Brain microvascular endothelial cell (primary cell): ENCODE measurements at places on chromosomes 6 and 20.

GRCh38 chr6:96900873-96901272, 3.2 kb upstream of the NDUFAF4 start:
- no peak for DNase-seq

GRCh38 chr20:63123331-63123741, 92.6 kb downstream of the YTHDF1 start:
- no peak for DNase-seq

GRCh38 chr20:4154958-4155411, 139.6 kb upstream of the RNF24 start:
- no peak for DNase-seq

DNA sequence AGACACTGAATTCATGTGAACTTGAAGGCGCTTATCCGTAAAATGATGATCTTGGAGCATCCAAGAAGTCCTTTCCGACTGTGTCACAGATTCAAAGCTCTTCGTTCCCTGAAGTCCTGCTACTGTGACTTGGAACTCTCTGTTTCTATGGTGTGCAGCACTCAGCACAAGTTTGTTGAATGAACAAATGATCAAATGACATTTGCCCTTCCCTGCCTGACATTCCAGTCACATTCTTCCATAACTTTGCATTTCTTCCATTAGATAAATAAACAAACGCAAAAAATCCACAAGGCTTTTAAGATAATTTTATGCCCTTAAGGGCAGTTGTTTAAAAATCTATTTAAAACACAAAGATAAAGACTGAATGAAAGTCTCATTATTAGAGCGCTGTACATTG, 39.9 kb downstream of the SGK1 start:
- no peak for DNase-seq

- DNase-seq = no peak
These were observed 9.9 kb upstream of the KIF25 start for GRCh38 chr6:167987396-167988153.

DNA sequence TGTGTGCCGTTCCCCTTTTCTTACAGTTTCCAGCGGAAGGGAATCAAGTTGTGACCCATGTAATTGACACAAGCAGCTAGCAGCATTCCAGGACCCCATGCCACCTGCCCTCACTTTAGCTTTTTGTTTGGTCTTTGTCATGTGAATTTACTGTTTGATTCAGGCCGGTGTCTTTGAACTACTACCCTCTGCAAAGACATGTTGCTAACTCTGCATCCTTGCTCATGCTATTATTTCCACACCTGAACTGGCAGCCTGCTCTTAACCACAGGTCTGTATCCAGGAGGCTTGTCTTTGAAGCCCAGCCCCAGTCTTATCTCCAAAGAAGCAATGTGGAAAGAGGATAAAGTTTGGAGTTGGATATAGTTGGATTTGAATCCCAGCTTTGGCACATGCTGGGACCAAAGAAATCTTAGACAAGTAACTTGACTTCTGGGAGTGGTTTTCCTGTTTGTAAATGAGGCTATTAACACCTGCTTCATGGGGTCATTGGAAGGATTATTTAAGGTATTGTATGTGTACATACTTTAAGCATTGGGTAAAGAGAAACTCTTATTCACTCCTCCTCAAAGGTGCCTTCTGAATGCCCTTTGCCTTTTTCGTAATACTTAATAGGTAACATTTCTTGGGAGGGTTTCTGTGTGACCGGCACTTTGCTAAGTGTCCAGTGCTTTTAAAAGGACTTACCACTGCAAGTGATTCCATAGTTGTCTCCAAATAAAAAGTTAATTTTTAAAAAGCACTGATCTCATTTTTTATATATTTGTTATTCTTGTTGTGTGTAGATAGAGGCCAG, 52.4 kb downstream of the RALY start:
- DNase-seq = no peak

DNA sequence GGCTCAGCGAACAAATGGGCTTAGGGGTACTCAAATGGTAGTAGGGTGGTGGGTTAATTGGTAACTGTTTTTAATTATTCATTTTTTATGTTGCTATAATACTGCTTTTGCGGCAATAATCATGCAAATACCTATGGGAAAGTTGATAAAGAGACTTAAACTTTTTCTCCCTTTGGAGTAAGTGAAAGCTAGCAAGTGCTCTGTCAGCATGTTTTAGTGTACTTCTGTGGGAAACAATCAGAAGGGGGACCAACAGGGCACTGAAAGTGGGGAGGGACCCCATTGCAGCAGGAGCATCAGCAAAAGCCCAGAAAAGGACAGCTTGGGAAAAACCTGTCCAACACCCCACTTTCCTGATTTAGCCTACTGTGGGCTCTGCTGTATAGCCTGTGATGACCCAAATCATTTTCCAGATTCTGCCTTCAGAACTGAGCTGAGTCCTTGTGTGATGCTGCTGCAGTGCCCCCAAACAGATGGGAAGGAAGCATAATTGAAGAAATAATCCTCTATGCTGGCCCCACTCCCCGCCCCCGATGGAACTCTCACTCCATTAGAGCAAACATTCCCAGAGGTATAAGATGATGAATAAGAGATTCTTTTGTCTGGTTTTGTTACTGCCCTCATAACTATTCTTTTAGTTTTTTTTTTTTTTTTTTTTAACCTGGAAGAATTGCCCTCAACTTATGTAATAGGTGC, 322.8 kb downstream of the CD83 start:
- DNase-seq = no peak

DNA sequence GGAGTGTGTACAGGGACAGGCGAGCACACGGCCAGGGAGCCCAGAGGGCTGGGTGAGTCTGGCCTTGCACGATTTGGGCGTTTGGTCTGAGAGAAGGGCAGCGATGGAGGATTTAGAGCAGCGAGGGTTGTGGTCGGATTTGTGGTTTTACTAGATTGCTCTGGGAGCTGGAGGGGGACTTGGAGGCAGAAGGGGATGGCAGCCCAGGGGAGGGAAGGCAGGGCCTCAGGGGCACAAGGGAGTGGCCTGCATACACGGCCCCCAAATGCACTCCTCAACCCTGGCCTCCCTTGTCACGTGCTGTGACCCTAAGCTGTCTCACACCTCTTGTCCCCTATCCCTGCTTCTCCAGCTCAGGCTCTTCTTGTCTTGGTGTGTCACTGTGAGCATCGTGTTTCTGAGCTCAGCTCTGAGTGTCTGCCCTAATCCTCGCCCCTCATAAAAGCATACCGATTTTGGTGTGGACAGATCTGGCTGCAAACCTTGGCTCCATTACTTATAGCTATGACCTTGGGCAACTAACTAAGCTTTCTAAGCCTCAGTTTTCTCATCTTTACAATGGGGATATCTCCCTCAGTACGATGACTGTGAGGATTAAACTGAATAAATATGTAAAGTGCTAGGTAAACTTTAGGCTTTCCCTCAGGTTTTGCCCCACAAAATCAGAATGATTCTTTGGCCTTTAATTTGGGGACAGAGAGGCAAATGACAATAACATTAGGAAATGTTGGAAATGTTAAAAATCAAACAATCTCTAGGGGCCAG, 120.1 kb upstream of the ARMC2 start:
- DNase-seq = no peak

- DNase-seq = no peak
These were observed 201.0 kb upstream of the EYS start for GRCh38 chr6:65908065-65908464.

- DNase-seq = no peak
These were observed 26.2 kb upstream of the CLDN20 start for GRCh38 chr6:155237613-155238012.

GRCh38 chr6:46756469-46757213, 9.9 kb downstream of the ANKRD66 start:
- DNase-seq = no peak

DNA sequence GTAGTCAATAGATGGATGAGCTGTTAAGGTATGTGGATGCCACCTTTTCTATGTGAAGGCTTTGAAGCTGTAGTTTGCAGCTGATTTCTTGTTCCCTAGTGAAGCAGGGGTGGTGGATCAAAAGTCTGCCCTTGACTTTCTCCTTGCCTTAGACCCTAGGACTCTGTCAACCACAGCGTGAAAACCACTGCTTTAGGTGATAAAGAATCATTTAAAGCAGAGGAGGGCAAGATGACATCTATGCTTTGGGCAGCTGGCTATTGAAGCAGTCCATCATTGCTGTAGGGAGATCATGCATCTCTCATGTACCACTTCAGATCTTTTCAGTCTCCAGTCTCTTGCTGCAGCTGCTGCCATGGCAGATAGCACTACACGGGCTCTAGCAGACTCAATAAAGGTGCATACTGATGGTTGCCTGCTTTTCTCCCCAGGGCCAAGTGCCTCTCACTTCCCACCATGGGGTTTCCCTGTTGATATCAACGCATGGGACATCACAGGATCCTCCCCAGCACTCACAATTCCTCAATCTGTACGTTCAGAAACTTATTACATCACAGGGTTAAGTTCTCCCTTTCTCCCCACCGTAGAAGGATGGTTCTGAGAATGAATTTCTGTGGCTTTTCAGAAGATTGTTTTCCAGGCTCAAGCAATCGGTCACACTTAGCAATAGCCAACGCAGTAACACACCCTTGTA, 122.0 kb upstream of the STMND1 start:
- no peak for DNase-seq

- DNase-seq = no peak
These were observed 234.9 kb downstream of the KCNQ5 start for GRCh38 chr6:72856801-72857200.

DNA sequence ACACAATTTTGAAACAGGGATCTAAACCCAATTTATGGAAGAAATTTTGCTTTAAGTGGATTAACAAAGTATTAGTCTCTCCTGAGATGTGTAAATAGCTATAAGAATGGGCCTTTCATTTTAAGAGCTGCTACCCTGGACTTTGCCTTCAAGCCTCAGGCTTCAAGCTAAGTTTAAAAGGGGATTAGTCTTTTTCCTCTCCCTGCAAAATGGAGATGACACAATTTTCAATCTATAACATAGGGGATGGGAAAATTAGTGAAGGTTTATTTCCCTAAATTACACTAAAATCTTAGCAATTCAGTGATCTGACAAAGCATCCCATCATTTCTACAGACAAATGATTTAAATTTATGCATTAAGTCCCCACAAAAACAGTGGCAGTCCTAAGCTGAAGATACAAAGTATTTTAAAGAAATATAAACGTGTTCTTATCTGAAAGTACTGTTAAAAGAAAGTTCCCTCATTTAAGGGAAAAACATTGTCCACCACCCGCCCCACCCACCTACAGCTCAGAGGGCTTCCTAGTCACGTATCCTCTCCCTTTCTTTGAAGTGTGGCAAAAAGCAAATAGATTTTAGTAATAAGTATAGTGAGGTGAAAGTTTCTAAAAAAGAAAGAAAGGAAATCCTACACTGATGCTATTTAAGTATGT, 14.5 kb downstream of the ARHGAP18 start:
- DNase-seq = no peak

- DNase-seq = peak; percentile 87
These were observed 202.4 kb downstream of the MOXD1 start for GRCh38 chr6:132198896-132199295.

- DNase-seq = peak; percentile 76
These were observed 373.5 kb upstream of the BTBD3 start for GRCh38 chr20:11544029-11544678.

- no peak for DNase-seq
These were observed 21.1 kb upstream of the AIG1 start for GRCh38 chr6:143039548-143039947.

GRCh38 chr20:44405785-44406571, 50.5 kb downstream of the HNF4A start:
- DNase-seq = no peak

- DNase-seq = no peak
These were observed 153.6 kb downstream of the SYCP2 start for GRCh38 chr20:59779656-59780380.

DNA sequence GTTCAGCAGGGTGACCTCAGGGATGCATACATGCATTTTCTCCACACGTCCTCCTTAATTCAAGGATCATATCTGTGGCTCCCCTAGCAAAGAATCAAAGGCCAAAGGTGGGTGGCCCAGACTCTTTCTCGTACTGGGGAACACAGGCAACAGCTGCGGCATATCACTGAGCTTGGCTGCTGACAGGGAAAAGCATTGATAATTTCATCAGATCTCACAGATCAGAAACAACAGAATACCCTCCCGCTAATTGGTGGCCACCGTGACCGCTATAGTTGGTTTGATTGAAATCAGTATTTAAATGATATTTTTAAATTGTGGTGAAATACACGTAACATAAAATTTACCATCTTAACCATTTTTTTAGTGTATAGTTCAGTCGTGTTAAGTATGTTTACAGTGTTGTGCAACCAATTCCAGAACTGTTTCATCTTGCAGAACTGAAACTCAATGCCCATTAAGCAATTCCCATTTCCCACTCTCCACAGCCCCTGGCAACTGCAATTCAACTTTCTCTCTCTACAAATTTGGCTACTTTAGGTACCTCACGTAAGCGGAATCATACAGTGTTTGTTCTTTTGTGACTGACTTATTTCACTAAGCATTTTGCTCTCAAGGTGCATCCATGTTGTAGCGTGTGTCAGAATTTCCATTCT, 74.7 kb upstream of the TMEM170B start:
- DNase-seq = no peak

DNA sequence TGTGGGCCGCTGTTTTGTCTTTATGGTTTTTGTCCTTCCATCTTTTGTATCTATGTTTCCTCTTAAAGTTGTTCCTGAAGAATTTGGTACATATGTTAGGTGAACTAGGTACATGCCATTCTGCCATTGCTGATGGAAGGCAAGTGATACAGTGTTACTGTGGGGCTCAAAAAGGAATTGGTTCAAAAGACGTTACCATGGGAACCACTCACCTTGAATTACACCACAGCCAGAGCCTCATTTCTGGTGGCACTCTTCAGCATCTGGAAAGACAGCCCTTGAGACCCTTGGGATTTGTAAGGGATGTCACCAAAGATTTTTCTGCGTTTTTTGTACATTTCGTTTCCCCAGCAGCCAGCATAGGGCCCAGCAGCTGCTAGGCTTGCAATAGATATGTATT, 31.9 kb downstream of the TMEM181 start:
- no peak for DNase-seq
